Aortic smooth muscle cell (primary cell): ENCODE measurements at places on chromosomes 2 and 18. TPM values are rescaled to one million over a fixed set of nuclear protein-coding genes. Genes with fewer than 3 reads are reported as not detected.

The NAT8 gene
- total RNA-seq = not detected in 2 replicates

The DPP4 gene
- total RNA-seq = 88.0 and 110 TPM in 2 replicates

The SERPINB12 gene
- not detected in 2 replicates for total RNA-seq

The CD302 gene
- 7.0 and 9.0 TPM in 2 replicates for total RNA-seq

The ECEL1 gene
- not detected in 2 replicates for total RNA-seq

The MERTK gene
- total RNA-seq = 4.9 and 5.4 TPM in 2 replicates

The FSHR gene
- not detected in 2 replicates for total RNA-seq

The GPAT2 gene
- total RNA-seq = 4.5 and 5.8 TPM in 2 replicates

The B3GNT7 gene
- 0.25 and 0.26 TPM in 2 replicates for total RNA-seq

The CNTNAP5 gene
- total RNA-seq = not detected in 2 replicates

The ZSCAN30 gene
- total RNA-seq = 20.7 and 22.1 TPM in 2 replicates

The FHOD3 gene
- 0.92 and 2.3 TPM in 2 replicates for total RNA-seq

The GPBAR1 gene
- 0.19 TPM in 1 of 2 replicates, not detected in the other for total RNA-seq

The G6PC2 gene
- not detected in 2 replicates for total RNA-seq

The ADRA2B gene
- not detected in 2 replicates for total RNA-seq

The GAREM1 gene
- total RNA-seq = 1.8 and 2.5 TPM in 2 replicates

The BMP10 gene
- total RNA-seq = not detected in 2 replicates

The RFX8 gene
- 15.5 and 20.3 TPM in 2 replicates for total RNA-seq

The MRPS9 gene
- total RNA-seq = 22.6 TPM in 2 replicates

The IWS1 gene
- 45.6 and 48.6 TPM in 2 replicates for total RNA-seq

The AOX1 gene
- total RNA-seq = 23.0 and 62.9 TPM in 2 replicates

The SERPINB13 gene
- total RNA-seq = not detected in 2 replicates

The CHMP3 gene
- total RNA-seq = 110 and 176 TPM in 2 replicates

The SAG gene
- total RNA-seq = not detected in 2 replicates
